ENCODE measurements at places on chromosomes 13 and 19.

GRCh38 chr13:63693696-63694095 is 2278.0 kb upstream of the PCDH20 start:
- DNase-seq, result no peak

DNA sequence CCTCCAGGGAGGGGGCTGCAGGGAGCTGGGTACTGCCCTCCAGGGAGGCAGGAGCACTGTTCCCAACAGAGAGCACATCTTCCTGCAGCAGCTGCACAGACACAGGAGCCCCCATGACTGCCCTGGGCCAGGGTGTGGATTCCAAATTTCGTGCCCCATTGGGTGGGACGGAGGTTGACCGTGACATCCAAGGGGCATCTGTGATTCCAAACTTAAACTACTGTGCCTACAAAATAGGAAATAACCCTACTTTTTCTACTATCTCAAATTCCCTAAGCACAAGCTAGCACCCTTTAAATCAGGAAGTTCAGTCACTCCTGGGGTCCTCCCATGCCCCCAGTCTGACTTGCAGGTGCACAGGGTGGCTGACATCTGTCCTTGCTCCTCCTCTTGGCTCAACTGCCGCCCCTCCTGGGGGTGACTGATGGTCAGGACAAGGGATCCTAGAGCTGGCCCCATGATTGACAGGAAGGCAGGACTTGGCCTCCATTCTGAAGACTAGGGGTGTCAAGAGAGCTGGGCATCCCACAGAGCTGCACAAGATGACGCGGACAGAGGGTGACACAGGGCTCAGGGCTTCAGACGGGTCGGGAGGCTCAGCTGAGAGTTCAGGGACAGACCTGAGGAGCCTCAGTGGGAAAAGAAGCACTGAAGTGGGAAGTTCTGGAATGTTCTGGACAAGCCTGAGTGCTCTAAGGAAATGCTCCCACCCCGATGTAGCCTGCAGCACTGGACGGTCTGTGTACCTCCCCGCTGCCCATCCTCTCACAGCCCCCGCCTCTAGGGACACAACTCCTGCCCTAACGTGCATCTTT is 7.8 kb upstream of the CEACAM5 start:
- no peak for DNase-seq

- DNase-seq, result peak; percentile 42
Measured at GRCh38 chr13:110187641-110188161, 119.3 kb downstream of the COL4A1 start.

DNA sequence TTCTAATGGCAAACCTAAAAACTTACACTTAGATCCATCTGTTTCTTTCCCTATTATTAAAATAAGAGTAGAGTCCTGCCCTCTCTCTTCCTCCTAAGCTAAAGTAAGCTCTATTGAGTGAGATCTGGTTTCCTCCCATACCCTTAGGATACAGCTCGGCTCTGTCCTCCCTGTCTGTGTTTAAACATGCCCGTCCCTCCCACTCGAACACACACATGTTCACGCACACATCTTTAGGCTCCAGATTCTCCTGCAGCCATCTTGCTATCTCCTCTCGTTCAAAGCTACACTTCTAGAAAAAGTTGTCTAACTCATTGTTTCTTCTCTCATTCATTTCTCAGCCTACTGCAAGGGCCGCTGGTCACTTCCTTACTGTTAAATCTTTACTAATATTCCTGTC is 15.1 kb upstream of the CEBPG start:
- DNase-seq, result no peak

- DNase-seq, result no peak
Measured at GRCh38 chr19:5292822-5293611, 47.6 kb downstream of the PTPRS start.

DNA sequence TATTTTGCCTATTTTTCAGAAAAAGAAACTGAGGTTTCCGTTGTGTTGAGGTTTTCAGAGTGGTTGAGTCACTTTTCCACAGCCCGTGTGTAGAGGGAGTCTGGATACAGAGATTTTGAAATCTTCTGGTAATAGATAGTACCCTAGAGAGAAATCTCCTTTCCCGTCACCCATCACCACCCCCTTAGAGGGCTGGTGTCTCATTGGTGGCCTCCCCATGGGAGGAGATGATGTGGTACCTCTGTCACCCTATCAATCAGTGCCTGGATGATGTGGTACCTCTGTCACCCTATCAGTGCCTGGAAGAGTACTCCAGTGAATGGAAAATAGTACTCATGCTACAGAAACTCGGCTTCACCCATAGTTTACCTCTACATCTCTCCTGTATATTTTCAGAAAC is 42.2 kb upstream of the SERP2 start:
- DNase-seq, result no peak

DNA sequence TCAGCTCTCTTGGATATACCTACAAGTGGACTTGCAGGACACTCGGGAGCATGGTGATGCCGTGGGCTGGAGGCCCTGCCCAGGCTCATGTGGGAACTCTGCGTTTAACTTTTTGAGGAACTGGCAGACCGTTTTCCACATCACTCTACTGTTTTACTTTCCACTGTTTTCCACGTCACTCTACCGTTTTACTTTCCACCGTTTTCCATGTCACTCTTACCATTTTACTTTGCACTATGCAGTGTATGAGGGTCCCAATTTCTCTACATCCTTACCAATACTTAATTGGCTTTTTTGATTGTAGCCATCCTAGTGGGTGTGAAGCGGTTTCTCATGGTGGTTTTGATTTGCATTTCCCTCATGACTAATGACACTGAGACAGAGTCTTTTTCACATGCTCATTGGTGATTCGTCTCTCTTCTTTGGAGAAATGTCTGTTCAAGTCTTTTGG is 40.5 kb downstream of the GATAD2A start:
- no peak for DNase-seq

- DNase-seq, result peak; percentile 59
Measured at GRCh38 chr19:38691938-38692457, 44.5 kb downstream of the ACTN4 start.

GRCh38 chr13:113775451-113776145 is 16.6 kb downstream of the TMEM255B start:
- no peak for DNase-seq

DNA sequence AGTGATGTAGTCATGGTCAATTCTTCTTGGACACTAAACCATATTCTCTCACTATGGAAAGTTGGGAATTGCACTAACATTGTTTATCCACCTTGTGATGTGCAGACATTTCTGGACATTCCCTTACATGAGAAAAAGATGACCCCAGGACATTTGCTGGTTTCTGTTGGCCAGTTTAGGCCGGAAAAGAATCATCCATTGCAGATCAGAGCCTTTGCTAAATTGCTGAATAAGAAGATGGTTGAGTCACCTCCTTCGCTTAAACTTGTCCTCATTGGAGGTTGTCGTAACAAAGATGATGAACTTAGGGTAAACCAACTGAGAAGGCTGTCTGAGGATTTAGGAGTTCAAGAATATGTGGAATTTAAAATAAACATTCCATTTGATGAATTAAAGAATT is at the start of gene UTP14C:
TSS of gene UTP14C (plus strand) at position 211 of the 400 bp plus-strand sequence. CDS start 4,114 bp downstream, outside the sequence.
- DNase-seq, result no peak

- no peak for DNase-seq
Measured at GRCh38 chr13:46396341-46396740, 9.3 kb upstream of the RUBCNL start.

DNA sequence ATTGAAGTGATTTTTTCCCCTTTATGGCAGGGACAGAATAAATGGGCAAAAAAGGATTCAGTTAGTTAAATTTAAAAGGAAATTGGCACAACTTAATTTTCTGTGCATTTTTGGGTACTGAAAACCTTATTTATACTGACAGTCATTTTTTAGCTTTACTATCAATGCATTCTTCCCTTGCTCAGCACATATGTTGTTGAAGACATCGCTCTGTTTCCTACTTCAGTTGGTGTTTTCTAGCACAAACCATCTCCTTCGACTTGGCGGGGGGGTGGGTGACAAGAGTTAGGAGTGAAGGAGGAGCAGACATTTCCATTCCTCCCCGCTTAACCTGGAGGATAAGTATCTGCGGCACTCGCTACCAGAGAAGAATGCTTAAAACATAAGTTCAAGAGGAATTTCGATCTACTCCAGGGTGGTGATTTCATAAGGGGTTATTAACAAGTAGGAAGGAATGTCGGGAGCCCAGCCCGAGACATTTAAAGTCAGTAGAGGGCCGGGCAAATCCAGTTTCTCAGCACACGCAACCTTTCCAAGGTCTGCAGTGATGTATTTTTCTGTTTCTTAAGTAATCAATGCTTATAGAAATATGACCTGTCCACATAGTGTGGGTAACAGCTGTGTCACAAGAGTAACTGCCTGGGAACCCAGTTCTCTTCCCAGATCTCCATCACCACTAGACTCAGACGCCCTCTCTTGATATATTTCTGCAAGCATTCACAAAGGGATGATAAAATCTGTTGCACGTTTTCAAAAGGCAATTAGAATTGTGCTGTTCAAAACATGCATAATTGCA is 525.8 kb downstream of the MYO16 start:
- DNase-seq, result peak; percentile 31

GRCh38 chr13:76965759-76966421 is 17.6 kb downstream of the ACOD1 start:
- peak; percentile 70 for DNase-seq

GRCh38 chr13:46160471-46161066 is 21.4 kb downstream of the LCP1 start:
- DNase-seq, result peak; percentile 57

DNA sequence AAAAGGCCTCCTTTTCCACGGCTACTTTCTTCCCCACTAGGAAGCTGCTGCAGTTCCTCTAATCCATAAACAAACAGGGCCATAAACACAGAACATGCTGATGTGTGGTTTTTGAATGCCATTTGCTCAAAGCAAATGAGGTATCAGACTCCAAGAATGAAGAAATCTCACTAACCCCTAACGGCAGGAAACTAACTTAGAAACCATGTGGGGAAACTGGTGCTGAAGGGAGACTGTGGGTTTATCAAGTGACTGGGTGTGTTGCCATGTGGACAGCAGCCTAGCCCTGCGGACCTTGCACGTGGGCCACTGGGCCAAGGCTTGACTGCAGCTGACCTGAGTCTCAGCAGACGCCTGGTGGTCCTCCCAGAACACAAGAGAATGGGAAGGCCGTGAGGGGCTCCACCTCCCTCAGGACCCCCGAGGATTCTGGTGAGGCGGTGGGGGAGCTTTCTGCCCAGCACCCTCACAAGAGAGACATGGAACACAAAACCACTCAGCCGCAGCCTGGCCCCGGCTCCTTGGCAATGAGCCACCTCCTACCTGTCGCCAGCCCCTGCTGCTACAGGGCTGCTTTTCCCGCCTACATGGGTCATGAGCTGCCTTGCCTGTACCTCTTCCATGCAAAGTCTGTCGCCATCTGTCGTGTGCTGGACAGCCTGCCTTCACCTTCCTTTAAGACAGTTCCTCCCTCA is 10.6 kb downstream of the SLC15A1 start:
- DNase-seq, result no peak

DNA sequence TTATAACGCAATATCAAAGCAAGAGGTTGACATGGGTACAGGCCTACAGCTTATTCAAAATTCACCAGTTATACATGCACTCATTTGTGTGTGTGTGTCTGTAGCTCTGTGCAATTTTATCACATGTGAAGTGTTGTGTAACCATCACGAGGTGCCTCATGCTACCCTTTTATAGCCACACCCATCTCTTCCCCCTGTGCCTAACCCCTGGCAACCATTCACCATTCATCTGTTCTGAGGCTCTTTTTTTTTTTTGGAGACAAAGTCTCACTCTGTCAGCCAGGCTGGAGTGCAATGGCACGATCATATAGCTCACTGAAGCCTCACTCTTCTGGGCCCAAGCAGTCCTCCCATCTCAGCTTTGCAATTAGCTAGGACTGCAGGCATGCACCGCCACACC is 78.4 kb downstream of the DPF1 start:
- no peak for DNase-seq

GRCh38 chr13:95564091-95564490 is 11.6 kb downstream of the CLDN10 start:
- no peak for DNase-seq

- no peak for DNase-seq
Measured at GRCh38 chr19:40257096-40257517, 28.0 kb downstream of the AKT2 start.

- no peak for DNase-seq
Measured at GRCh38 chr13:43861863-43862262, 17.7 kb downstream of the CCDC122 start.

DNA sequence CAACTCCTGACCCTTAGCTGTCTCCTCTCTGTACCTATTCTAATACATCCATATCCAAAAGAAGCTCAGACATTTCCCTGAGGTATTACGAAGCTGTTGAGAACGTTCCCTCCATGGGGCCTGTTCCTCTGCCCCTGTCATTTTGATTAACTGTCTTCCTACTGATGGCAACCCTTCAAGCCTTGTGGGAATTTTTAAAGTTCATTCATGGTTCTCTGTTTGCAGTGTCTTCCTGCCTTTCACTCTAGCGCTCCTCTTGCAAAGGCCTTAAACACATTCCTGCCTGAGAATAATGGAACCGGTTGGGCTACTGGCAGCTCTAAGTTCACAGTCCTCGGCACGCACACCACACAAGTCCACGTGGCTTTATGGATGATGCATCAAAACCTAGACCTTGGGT is 66.1 kb downstream of the LHFPL6 start:
- DNase-seq, result no peak

DNA sequence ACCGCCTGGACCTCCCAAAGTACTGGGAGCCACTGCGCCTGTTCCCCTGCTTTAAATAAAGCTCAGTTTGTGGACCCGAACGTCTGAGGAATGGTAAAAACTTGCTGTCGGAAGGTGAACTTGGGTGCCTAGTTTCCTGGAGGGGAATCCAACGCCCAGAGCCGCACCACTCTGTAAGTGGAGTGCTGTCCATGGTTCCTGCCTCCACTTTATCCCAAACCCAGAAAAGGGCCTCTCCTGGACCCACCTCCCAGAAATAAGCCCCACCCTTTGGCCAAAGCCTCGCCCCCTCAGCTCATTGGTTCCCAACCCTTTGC is 2.3 kb downstream of the ANO8 start:
- DNase-seq, result no peak

- DNase-seq, result no peak
Measured at GRCh38 chr13:46641274-46642081, 88.5 kb downstream of the LRCH1 start.

GRCh38 chr19:48405010-48405659 is 11.7 kb downstream of the GRIN2D start:
- DNase-seq, result no peak

DNA sequence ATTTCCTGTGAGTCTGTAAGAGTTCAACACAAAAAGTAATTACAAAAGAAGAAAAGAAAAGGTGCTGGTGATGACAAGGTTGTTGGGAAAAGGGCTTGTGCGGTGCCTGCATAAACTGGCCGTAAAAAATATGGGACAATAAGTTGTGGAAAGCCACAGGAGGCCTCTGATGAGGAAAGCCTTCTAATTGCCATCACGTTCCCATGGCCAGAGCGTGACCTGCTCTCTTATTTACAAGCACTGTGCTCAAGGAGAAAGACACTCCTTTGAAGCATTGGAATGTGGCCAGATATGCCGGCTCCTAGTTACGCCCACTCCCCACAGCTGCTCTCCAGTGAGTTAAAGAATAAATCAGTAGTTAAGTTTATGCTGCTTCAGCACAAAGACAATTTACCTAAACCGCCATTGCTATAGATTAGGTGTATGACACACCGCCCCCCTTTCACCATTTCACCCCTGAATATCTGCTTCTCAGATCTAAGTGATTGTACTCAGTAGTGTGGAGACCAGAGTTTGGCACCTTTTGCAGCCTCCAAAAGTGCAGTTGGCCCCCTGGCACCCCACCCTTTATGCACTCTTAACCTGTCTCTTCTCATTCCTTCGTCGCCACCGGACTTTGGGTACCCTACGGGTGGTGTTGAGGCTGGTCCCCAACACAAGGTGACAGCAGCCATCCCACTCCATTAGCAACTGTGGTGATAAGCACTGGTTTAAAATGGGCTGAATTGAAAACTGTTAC is 8.1 kb upstream of the PGLYRP1 start:
- DNase-seq, result no peak

- DNase-seq, result no peak
Measured at GRCh38 chr13:38914070-38914469, 76.6 kb downstream of the STOML3 start.

GRCh38 chr13:24617256-24618010 is 62.8 kb upstream of the ATP12A start:
- DNase-seq, result no peak
